Left renal cortex interstitium (tissue), 4 donors: ENCODE measurements at places on chromosomes 2 and 18. TPM values are rescaled to one million over a fixed set of nuclear protein-coding genes. Genes with fewer than 3 reads are reported as not detected.

- no peak for DNase-seq
These were observed 1265.5 kb upstream of the ACVR2A start for GRCh38 chr2:146579147-146579930.

DNA sequence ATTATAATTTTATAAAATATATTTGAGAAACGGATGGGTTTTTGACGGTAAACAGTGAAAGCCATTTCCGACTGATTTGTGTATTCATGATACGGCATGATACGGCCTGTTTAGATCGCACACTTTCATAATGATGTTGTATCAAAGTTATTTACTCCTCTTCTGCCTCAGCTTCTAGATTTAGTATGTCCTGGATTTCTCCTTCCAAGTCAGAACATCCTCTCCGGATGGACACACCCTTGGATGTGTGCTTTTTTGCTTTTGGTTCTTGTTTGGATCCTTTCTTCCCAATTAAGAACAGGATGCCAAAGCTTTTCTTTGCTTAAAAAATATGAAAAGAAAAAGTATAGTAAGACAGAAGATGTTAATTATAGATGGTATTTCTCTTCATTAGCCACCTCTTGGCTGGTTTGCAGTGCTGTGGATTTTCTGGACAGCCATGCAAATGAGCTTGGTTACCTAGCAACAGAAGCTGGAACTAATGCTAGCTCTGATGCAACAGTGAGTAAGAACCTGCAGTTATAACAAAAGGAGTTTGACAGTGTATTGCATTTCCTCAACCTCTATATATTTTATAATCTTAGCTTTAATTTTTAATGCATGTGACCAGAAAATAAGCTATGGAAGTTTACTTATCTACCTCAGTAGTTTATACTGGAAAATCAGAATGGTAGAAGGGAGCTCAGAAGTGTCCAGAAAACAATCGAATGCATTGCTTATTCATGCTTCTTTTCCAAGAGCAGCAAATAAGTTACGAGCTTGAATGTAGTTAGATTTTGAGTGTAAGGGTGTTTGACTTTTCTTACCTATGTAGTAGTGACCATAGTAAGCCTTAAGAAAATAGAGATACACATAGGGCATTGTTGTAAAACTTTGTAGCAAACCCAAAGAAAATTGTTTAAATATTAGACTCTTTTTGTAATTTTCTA, 27.9 kb downstream of the RMND5A start:
- no peak for DNase-seq

DNA sequence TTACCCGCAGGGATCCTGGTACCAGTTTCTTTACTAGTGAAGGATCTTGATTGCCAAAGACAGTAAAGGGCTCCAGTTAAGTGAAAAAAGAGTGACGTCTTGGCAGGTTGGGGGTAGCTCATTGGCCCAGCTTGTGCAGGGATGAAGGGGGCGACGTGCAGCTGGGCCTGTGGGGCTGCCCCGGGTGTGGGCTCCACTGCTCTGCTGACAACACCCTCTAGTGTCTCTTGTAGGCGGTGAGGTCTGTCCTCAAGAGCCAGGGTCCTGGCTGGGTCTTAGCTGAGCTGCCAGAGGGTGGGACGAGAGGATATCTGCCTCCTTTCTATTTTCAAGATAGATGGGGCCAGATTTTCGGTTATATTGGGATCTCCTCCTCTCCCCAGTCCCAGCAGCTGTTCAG, 6.1 kb downstream of the ARHGEF4 start:
- no peak for DNase-seq

DNA sequence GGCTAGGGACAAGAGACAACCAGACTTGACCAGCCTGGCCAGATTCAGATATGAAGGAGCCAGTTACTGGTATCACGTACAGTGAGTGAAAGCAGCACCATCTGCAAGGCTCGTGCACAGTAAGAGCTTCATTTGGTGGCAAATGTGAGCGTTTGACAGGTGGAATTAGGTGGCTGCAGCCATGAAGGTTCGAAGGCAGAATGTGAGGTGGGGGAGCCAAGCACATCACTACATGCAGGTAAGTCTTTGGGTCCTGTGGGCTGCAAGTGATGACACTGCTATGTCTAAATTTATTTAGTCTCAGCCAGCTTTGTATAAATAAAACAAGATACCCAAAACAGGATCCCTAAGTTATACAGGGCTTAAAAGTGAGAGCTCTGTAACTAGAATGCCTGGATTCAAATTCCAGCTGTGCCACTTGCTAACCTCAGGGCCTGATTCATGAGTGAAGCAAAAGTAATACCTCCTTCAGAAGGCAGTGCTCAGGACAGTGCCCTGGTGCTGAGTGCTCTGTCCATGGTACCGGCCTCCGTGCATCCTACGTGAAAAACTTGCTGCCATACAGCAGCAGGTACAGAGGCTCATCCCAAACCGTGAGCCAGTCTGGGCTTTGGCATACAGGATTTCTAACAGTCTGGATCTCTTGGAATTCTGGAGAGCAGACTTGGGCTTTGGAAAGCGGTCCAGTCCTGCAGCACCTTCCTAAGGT, 18.6 kb downstream of the DDX18 start:
- no peak for DNase-seq

- no peak for DNase-seq
These were observed 39.8 kb downstream of the MYO7B start for GRCh38 chr2:127575185-127575765.

DNA sequence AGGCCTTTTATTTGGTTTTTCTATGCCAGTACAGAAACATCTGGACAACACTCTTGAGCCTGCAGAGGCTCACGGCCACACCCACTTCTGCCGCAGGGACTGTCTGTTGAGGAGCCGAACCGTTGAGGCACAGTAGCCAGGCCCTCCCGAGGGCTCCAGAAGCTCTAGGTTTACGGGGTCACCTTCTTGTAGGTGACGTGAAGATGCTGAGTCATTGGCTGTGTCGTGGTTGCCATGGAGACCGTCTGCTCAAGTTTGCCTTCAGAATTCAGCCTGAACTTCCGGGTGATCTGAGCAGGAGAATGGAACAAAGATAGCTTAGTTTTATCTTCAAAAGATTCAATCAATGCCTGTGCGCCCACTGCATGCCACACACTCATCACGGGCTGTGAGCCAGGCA, 25.9 kb downstream of the BOK start:
- no peak for DNase-seq

DNA sequence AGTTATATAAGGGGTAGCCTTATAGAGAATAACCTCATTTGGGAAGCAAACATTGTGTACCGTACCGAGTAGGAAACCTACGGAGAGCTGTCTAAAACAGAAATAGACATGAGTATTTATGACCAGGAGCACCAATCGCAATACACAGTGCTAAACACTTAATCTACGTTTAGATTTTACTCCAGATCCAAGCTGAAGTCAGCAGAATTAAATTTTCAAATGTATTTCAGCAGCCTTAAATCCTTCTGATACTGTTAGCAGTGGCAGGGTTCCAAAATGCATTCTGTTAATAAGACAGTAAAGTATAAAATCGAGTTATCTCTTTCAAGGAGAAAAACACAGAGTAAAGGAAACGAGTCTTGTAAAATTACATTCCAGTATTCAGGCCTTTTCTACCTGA, 118.1 kb upstream of the ZNF521 start:
- no peak for DNase-seq

- DNase-seq, result no peak
These were observed 39.7 kb downstream of the CDCA7 start for GRCh38 chr2:173394091-173394974.

GRCh38 chr2:24088821-24089359, 4.3 kb upstream of the TP53I3 start:
- no peak for DNase-seq

DNA sequence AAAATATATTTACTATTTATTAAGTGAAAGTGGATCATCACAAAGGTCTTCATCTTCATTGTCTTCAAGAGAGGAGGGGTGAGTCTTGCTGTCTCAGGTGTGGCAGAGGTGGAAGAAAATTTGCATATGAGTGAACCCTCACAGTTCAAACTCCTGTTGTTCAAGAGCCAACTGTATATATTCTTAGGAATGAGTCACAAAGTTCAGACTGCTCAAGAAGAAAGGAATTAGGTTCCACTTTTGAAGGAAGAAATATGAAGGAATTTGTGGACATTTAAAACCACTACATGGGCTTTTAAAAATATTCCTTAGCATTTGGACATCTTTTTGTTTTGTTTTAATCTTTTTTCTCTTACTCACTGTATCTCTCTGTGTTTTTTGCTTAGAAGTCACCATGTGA, 212.6 kb downstream of the INSIG2 start:
- DNase-seq, result no peak

DNA sequence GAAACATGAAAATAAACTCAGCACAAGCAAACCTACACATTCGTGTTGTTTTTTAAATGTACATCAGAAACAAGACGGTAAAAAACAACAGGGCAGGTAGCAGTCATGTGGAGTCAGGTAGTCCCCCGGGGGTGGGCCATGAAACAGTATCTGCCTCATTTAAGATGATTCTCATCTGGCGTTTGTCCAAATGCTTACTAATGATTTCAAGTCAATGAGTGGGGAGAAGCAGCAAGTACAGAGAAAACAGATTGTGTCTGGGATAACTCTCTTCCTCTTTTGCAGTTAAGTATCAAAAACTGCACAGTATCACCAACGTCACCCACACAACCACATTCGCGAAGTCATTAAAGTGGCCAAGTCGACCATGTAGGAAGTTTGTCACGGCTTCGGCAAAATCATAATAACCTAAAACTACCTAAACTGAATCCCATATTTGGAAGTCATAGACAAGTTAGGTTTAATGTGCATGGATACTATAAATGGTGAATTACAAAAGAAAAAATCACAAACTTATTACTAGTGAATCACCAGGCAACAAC, 1.3 kb downstream of the LAPTM4A start:
- peak; percentile 46 for DNase-seq

DNA sequence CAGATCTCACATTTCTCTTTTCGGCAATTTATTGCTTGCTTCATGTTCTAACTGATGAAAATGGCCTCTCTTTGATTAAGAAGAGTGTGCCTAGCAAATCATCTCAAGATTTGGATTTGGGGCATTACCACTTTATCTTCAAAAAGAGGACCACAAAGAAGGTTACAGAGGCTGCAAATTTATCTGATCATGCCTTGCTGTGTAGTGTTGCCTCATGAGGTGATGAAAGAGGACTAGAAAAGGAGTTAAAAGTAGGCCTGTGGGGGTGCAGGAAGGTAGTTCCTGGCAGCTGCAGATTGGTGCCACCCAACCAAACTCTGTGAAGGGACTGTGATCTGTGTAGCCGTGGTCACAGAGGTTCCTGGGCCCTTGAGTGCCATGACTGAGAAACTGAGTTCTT, 69.2 kb downstream of the PRELID3A start:
- DNase-seq, result no peak

GRCh38 chr18:8735274-8735673, 29.9 kb downstream of the MTCL1 start:
- DNase-seq, result no peak

- DNase-seq, result no peak
These were observed 75.3 kb downstream of the STPG4 start for GRCh38 chr2:47079515-47080412.

DNA sequence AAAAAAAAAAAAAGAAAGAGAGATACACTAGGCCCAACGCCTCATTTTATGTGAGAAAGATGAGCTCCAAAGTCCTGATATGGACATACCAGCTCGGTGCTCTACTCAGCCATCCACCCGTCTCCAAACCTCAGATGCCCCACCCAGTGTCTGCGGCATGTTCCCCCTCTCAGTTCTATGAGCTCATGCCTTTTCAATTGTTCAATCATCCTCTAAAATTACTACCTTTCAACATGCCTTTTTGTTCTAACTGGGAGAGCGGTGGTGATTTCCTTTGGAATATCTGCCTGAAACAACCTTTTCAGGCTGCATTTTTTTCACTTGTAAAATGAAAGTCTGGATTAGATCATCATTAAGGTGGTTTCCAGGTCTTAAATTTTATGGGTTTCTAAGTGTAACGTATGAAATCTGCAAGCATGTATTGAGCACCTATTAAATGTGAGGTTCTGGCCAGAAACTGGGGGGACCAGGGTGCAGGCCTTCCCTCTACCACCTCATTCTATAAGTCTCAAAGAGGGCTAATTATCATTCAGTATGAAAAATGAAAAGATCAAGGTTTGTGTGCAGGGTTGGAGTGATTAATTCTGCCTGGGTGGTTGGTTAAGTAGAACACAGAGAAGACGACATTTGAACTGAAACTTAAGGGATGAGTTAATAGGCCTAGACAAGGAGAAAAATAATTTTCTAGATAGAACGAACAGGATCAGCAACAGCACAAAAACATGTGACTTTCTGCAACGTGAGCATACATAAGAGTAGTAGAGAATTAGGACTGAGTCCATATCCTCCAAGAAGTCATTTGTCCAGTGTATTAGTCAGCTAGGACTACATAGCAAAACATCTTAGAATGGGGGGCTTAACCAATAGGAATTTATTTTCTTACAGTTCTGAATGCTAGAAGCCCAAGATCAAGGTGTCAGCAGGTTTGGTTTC, 87.4 kb upstream of the GLS start:
- no peak for DNase-seq

DNA sequence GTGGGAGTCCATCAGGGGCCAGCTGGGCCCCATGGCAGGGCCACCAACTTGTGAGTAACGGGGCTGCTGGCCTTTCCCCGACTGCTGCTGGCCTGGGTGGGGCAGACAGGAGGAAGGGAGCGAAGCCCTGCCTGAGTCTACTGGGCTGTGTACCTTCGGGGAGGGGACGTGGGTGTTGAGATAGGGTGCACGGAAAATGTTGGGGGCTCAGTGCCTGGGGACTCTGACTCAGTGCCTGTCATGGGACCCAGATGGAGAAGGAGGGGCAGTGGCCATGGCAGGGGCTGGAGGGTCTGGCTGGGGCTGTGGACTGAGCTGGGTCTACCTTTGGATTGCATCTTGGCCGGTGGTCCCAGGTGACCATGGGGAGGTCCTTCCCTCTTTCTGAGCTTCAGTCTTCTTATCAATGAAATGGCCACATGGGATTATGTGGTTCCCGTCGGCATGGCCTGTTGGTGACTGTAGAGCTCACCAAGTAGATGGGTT, 4.0 kb downstream of the SLC4A3 start:
- DNase-seq, result no peak

DNA sequence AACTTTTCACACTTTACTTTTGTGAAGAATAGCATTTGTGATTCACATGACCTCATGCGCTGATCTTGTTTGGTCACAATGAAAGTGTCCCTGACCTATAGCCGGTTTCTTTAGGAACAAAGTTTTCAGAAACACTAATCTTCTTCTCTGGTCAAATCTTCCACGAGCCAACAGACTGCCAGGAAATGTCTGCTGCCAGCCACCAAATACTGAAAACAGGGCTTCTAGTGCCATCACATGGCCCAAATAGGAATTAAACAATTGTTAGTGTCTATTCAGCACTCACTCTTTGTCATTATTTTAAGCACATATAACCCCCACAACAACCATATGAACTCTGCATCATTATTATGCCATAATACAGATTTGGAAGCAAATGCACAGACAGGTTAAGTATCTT, 286.5 kb upstream of the SYT4 start:
- DNase-seq, result no peak

GRCh38 chr2:157747695-157748370, 119.2 kb upstream of the ACVR1C start:
- DNase-seq, result no peak

Gene CHRND
- 0.77 TPM for polyA plus RNA-seq

Gene RTP5
- polyA plus RNA-seq, result 0.09 TPM

Gene FIGN
- 12.0 TPM for polyA plus RNA-seq

Gene POTEE
- 0.07 TPM for polyA plus RNA-seq

Gene KIF3C
- 19.4 TPM for polyA plus RNA-seq

Gene CD28
- 1.1 TPM for polyA plus RNA-seq

Gene ZCCHC2
- polyA plus RNA-seq, result 10.5 TPM

Gene ZC3H6
- polyA plus RNA-seq, result 11.2 TPM

Gene HOXD11
- 46.0 TPM for polyA plus RNA-seq

Gene RIT2
- polyA plus RNA-seq, result not detected
